GM20000 (cell line): ENCODE measurements at places on chromosomes 1 and 21.

- no peak for DNase-seq
Observed at GRCh38 chr1:42742617-42743316, 2.7 kb upstream of the CLDN19 start.

- no peak for DNase-seq
Observed at GRCh38 chr1:117069220-117069844, 9.2 kb downstream of the TTF2 start.

DNA sequence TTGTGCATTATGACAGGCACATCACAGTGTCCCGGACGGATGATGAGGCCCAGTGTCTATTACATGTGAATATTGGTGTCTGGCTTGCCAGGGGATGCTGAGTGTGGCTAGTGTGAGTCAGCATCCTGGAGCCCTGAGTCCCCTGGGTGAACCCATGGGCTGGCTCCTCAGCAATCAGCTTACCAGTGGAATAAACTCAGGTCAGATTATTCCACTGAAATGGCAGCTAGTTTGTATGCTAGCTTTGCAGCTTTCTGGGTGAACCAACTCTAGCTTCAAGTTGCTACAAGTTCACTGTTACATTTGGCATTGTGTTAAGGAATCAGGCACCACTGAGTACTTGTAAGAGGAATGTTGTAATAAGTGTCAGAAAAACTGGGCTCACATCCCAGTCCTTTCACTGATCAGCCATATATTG lies 23.9 kb upstream of the RPTN start:
- DNase-seq, result no peak

- no peak for DNase-seq
Observed at GRCh38 chr1:59977075-59977410, 50.5 kb upstream of the CYP2J2 start.

DNA sequence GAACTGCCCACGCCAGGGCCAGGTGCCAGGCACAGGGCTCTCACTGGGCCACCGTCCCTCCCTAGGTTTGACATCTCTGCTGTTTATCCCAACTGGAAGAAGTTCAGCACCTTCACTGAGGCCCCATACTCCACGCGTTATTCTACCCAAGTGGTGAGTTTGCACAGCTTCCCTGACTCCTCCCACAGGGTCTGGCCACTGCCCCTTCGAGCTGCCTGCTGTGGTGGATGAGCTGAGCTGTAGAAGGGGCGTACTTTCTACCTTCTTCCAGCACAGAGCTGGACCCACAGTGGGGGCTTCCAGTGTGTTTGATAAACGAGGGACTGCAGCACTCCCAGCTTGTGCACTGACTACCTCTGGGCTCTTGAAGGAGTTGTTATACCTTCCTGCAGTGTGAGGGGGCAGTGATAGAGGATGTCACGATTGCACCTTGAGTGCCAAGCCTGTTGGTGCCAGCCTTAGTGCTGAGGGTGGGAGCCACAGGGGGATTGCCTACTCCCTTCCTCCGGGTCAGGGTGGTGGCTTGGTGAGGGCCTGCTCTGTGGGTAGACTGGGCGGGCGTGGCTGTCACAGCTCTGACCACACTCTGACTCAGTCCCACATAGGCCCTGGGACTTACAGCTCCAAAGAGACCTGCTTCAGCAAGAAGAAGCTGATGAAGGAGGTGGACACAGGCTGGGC lies 5.9 kb upstream of the TTC22 start:
- no peak for DNase-seq

DNA sequence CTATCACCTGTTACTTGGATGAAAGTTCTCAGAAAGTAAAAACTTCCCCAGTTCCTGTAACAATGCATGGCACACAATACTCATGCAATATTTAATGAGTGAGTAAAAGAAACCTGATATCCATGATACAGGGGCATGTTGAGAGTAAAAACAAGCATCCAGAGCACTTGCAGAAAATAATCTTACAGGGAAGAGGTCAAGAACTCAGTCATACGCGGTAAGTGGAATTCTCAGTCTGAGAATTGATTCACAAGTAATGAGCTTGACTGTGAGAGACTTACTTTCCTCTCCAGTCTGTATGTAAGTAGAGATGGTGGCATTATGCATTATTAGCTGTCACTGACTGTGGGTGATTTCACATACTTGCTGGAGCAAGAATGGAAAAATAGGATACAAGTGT lies 976.9 kb downstream of the BRINP3 start:
- no peak for DNase-seq
